Suppressor macrophage (primary cell): ENCODE measurements at places on chromosomes 3 and 15.

- peak; percentile 83 for DNase-seq
These were observed 1.4 kb upstream of the ST3GAL6 start for GRCh38 chr3:98761643-98762229.

DNA sequence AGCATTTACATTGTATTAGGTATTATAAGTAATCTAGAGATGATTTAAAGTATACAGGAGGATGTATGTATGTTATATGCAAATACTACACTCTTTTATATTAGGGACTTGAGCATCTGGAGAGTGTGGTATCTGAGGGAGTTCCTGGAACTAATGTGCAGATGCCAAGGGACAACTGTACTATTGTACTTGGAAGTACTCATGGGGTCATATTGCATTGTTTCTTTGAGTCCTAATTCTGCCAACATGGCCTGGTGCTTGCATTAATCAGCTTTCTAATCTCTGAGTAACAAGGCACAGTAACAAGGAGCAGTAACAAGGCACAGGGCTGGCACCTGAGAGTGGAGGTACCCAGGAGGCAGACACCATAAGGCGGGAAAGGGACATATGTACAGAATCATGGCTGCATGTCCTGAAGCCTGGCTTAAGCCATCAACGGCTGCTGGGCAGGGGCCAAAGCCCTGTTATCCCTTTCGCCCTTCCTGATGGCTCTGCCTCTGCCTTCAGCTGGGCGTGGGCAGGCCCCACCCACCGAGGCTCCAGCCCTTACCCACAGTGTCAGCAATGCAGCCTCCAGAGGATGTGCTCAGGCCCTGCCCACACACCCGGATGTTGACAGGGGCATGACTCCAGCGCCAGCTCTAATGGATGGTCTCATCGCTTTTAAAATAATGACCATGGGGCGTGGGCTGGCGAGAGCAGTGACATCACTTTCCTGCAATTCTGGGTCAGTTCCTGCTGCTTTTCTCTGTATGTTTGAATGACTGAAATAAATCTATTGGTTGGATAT, 22.9 kb downstream of the CEMIP start:
- peak; percentile 76 for DNase-seq

DNA sequence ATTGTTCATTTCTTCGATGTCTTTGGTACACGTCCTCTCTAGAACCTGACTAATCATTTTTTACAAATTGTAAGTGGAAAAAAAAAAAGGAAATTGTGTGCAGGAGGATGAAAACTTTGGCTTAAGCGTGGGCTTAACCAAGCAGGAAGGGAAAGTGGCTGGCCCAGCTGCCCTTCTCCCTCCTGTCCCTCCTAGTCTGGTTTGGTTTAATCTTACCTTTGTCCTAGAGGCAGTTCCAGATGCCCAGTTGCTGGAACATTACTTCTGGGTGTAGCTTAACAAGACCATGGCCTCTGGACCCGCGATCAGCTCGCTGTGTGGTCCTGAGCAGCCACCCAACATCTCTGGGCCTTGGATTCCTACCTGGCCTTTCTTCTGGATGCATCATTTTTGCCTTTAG, 15.4 kb downstream of the PAQR5 start:
- DNase-seq = peak; percentile 55

DNA sequence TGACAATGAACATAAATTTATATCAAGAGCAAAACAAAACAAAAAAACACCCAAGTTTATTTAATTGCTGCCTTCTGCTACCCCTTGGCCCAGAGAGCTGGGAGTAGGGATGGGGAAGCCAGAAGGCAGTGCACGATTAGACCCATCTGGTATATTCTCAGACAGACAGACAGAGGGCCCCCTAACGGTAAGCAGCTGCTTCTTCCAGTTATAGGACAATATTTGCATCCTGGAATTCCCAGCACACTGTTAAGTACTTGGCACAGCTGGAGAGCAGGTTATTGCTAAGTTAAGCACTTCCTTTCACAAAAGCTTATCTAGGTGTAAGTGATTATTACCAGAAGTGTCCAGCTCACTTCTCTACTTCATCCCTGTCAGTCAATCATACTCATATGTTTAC, 39.3 kb downstream of the C2CD4B start:
- peak; percentile 12 for DNase-seq

- DNase-seq = peak; percentile 39
These were observed 194.4 kb downstream of the FEZF2 start for GRCh38 chr3:62178739-62179600.

DNA sequence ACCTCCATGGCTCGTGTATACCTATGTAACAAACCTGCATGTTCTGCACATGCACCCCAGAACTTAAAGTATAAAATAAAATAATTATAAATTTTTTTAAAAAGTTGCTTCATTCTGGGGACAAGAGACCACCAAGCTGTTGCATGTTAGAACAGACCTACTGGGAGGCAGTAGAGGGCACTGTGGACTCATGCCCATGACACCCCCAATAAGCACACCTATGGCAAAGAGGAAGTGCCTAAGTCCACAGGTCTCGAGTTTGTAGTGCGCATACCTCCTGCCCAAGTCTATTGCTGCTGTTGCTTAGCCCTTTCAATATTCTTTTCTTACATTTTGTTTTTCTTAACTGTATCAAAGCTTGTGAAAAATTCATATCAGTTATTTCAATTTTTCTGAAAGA, 267.9 kb upstream of the THBS1 start:
- DNase-seq = peak; percentile 68

- no peak for DNase-seq
These were observed 286.1 kb downstream of the SHOX2 start for GRCh38 chr3:157820157-157820517.

- no peak for DNase-seq
These were observed 2.3 kb downstream of the RASGRP1 start for GRCh38 chr15:38562278-38562677.

DNA sequence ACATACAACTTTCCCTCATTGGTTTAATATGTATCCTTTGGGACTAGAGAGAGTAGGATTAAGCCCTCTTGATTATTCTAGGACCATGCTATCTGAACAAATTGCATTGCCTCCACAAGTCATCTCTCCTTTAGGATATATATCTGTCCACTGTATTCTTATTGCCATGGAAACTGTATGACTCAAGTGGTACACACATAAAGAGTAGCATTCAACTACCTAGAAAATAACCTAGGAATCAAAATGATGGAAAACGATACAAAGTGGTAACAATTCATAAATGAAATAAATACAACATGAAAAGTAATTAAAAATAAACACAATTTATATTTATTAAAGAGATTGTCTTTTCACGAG, 212.1 kb upstream of the P2RY1 start:
- DNase-seq = no peak

DNA sequence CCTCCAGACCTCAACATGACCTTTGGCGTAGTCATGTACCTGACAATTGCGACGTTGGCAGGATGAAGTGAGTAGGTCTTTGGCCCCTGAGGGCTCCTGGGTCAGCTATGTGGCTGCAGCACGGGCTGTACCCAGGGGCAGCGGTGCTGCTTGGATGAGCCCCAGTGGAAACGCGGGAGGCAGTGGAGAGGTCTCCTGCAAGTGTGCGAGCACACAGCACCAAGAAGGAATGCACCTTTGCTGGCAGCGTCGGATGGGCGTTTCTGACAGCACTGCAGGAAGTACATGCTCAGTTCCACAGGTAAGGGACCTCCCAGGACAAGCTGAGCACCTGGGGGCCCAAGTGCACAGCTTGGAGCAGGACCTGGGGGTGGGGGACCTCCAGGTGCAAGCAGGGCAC, 67.4 kb upstream of the UNC13C start:
- no peak for DNase-seq

- DNase-seq = no peak
These were observed 102.4 kb downstream of the FMN1 start for GRCh38 chr15:33091983-33092693.

DNA sequence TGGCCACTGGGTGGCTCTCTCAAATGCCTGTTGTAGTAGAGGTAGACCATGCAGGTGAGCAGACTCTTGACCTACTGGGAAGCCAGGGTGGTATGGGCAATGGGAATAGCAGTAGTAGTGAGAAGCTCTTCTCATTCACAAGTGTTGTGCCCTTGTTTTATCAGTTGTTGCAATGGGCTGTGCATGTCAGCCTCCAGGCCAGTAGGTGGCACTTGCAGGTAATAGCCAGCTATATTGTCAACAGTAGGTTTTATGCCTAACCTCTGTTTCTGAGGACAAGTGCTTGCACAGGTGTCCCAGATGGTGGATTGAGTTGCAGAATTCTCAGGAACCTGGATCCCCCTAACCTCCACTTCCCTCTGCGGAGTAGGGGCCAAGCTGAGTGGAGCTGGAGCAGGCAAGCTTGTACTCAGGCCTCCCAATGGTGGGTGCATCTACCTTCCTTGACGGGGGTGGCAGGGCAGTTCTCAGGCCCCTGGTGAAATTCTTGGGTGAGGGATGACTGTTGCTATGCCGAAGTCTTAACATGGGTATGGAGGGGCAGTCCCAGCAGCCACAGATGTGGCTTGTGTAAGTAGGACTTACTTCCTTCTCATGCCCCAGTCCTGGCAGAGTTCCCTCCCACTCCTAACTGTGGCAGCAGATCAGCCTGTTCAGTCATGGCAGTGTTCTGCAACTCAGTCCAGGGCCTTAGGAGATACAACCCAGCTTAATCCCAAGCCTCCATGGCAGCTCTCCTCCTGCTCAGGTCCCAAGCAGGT, 104.3 kb downstream of the NEO1 start:
- DNase-seq = no peak

GRCh38 chr3:45590822-45591546, 3.6 kb upstream of the LIMD1 start:
- DNase-seq = no peak

DNA sequence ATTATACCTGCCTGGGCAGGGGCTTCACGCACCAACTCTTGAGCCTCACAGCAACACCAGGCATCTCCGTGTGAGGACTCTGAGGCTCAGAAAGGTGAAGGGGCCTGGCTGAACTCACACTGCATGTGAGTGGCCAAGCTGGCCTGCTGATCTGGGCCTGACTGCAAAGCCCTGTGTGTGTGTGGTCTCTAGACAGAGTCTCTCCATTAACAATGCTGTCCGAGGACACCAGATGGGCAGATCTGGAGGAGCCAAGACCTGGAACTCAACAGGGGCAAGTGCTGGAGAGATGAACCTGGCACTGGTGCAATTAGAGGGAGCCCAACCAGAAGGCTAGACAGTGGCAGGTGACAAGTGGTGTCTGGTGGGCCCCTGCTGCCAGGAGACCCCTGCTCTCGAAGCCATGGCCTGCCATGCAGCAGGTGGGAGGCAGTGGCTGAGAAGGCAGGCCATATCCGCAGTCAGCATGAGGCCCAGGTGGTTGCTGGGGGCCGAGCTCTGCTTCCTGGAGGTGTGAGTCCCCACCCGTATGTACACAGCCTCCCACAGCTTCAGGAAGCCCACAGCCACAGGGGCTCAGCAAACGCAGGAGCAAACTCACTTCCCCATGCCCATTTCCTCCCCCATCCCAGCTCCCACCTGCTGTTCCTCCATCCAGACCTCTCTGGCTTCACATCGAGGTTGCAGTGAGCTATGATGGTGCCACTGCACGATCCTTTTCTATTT, 39.0 kb downstream of the CYP11A1 start:
- no peak for DNase-seq

- peak; percentile 88 for DNase-seq
These were observed 134.0 kb downstream of the PGPEP1L start for GRCh38 chr15:98873441-98874218.

GRCh38 chr3:169295126-169295525, 368.4 kb downstream of the MECOM start:
- DNase-seq = peak; percentile 47

DNA sequence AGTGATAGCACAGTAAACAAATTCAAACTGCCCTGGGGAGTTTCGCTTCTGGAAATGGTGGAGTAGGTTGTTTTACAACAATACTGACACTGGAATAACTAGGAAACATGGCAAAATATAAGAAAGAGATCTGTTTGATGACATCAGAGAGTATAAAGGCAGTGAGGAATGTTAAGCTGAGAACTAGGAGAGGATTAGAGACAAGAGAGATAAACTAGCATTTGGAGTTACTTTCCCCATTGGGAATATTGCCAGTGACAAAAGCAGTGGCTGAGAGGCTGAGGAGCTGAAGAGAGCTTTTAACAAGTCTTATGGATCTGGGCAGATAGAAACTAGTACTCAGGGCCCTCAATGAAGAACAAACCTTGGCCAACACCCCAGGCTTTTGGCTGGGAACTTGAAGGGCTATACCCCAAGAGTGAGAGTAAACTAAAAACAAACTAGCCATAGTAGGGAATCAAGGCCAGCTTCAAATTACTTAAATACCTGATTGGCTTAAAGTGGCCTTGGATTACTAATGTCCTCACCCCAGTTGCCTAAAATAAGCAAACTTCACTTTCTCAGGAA, 280.4 kb downstream of the KLF13 start:
- DNase-seq = no peak
